ENCODE measurements at places on chromosomes 6 and 20.

- DNase-seq, result no peak
Observed at GRCh38 chr6:2743280-2744208, 7.2 kb downstream of the MYLK4 start.

DNA sequence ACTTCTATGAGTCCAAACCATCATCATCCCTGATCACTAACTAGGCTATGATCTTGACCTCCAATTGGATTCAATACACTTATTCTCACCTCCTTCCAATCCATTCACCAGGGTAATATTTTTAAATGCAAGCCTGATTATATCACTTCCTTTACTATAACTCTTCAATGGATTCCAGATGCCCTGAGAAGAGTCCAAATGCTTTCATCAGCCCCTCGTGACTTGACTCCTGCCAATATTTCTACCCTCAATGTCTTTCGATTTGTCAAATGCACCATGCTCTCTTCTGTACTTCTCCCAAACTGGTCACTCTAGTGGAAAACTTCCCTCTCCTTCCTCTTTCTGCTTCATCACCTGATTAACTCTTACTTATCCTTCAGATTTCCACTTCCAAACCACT lies 70.8 kb downstream of the CD164 start:
- DNase-seq, result no peak

DNA sequence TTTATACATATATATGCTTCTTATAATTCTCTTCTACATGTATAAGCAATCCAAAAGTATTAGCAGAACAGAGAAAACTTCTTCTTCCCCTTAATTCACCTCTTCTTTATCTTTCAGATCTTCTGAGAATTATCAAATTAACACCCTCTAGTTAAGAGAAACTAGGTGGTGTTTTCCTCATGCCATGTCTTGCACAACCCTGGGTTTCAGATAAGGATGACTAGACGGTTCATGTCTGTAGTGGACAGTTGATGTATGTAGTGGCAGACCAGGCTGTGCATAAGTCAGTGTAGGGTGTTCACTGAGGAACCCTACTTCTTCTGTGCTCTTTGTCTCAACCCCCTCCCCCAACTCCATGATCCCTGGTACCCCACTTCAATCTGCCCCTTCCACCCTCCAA lies 187.3 kb downstream of the SAMD5 start:
- DNase-seq, result no peak

- no peak for DNase-seq
Observed at GRCh38 chr6:25105070-25105925, 169.5 kb upstream of the RIPOR2 start.

DNA sequence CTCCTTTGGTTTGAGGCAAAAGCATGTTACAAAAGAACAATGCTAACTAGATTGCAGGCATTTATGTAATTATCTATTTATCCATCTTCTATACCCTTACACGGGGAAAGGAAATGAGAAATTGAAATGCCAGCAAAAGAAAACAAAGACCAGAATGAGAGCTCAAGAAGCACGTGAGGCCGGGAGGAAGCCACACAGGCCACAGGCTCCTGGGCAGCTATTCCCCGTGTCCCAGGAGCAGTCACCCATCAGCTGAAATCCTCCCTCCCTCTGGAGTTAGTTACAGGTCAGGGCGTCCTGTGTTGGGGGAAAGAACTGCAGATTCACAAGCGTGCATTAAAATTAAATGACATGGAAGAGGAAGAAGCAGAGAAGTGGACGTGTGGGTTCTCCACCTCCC lies 64.7 kb upstream of the RPS6KA2 start:
- no peak for DNase-seq

DNA sequence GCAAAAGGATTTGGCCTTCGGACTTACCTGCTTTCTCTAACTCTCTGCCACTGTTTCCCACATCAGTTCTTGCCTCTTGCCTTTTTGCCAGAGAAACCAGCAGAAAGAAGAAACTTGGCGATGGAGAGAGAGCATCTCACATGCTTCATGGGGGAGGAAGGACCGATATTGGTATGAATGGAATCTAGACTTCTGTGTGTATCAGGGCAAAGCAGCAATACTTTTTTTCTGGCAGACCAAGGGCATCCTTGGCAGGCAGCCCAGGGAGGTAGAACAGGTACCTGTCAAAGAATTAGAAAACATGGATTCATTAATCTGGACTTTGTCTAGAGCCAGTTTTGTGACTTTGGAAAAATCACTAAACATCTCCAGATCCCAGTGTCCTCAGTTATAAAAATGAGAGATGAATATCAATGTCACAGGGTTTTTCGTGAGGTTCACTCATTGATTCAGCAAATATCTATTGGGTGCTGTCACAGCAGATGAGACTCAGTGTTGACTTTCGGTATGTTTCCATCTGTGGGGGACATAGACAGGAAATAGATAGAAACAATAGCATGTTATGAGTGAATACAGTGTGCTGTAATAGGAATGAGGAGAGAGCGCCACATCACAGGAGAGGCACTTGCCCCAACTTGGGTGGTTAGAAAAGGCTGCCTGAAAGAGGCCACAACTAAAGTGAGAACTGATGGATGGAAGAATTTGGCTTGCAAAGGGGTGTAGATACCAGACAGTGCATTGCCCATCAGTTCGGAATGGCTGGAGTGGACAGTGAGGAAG lies 114.1 kb downstream of the CD83 start:
- DNase-seq, result no peak

Data from activated CD4-positive, alpha-beta T cell treated with anti-CD3 and anti-CD28 coated beads, Interleukin-2, amount 10 ng/mL, durations not matched to agents 7 days and 5 days (primary cell).